ENCODE measurements at places on chromosomes 11 and 22.

DNA sequence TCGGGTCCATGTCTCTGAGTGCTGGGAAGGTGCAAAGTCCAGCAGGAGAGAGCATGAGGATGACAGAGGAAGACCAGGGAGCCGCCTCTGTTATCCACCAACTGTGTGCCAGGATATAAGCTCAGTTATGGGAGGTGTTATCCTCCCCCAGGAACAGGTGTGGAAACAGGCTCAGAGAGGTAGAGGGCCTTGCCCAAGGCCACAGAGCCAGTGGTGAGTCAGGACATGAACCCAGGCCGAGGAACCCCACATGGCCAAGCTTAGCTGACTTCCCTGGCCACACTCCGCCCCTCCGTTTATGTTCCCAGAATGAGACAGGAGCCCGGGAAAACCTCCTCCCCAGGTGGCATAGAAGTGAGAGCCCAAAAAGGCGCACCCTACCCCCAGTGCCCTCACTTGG lies 50.3 kb downstream of the ISX start:
- no peak for DNase-seq

DNA sequence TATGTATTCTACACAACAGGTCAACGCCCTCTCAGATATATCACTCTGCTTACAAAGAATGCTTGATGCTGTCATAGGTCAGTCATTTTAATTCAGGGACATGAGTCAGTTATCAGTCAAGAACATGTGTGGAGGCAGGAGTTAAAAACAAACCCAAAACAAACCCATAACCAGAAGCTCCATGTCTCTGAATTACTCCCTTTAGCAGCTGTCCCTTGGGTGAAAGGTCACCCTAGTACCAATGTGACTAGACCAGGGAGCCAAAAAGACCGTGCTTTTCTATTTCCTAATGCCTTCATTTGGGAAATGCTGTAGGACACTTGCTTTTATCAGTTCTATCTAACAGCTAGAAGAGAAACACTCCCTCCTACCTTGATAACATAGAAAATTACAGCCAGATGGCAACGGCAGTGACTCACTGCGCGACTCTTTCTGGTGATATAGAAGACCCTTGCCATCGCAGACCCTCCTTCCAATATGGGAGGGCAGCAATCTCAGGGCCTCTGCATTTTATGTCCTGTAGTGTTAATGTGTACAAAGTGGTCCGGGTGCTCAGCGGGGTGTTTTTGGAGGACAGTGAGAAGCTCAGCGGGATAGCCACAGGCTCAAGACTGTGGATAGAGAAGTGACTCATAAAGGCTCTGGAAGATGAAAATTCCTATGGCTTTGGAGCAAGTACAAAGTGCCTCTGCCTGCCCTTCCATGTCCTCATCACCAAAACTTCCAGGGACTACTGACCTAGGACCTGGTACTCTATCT lies 24.8 kb downstream of the APOL5 start:
- DNase-seq: no peak

DNA sequence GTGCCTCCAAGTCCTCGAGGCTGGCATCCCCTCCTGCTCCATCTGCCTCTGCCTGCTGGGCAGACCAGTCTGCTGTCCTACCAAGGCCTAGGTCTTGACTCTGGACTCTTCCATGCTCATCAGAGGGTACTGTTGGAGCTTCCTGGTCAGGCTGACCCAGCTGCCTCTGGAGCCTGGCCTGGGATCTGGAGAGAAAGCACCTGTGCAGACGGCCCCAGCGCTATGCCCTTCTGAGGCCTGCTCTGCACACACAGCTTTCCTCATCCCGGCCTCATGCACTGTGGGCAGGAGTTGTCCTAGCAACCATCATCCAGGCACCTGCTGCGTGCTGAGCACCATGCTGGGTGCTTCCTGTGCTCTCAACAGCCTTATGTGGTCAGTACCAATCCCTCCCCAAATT lies 70.8 kb downstream of the CDKN1C start:
- no peak for DNase-seq

DNA sequence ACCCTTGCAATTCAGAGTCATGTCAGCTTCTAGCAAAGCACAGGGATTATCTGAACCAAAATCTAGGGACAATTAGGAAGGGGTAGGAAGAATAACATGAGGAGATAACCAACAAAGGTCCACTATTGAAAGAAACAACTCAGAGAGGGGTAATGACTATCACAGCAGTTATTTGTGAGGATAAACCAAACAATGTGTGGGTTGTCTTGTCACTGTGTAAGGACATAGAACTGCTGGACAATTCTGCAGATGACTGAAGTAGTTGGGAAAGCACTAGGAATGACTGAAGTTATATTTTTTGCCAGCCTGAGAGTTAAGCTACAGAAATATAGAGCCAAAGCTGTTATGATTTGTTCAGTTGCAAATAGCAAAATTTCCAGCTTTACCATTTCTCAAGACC lies 858.4 kb upstream of the CCDC90B start:
- no peak for DNase-seq
